ENCODE measurements at places on chromosomes 3 and 15. TPM values are rescaled to one million over a fixed set of nuclear protein-coding genes. Genes with fewer than 3 reads are reported as not detected.

- H3K36me3 ChIP-seq = no peaks in the 10 kb centered on the region
- H3K27me3 ChIP-seq = no peaks in the 10 kb centered on the region
- peaks cover 38% of the 10 kb centered on the region for H3K4me1 ChIP-seq
- no peak overlapping the region for H3K4me3 ChIP-seq
These were observed 58.6 kb downstream of the AGTR1 start for GRCh38 chr3:148756311-148756710.

- no peak overlapping the region for H3K27ac ChIP-seq
- peaks cover 4% of the 10 kb centered on the region for H3K4me1 ChIP-seq
- H3K4me3 ChIP-seq = no peak overlapping the region
- H3K27me3 ChIP-seq = no peaks in the 10 kb centered on the region
- DNase-seq = no peak
These were observed 331.5 kb upstream of the SLCO3A1 start for GRCh38 chr15:91521996-91522395.

XCR1 gene
- polyA plus RNA-seq = 0.03 TPM

DNA sequence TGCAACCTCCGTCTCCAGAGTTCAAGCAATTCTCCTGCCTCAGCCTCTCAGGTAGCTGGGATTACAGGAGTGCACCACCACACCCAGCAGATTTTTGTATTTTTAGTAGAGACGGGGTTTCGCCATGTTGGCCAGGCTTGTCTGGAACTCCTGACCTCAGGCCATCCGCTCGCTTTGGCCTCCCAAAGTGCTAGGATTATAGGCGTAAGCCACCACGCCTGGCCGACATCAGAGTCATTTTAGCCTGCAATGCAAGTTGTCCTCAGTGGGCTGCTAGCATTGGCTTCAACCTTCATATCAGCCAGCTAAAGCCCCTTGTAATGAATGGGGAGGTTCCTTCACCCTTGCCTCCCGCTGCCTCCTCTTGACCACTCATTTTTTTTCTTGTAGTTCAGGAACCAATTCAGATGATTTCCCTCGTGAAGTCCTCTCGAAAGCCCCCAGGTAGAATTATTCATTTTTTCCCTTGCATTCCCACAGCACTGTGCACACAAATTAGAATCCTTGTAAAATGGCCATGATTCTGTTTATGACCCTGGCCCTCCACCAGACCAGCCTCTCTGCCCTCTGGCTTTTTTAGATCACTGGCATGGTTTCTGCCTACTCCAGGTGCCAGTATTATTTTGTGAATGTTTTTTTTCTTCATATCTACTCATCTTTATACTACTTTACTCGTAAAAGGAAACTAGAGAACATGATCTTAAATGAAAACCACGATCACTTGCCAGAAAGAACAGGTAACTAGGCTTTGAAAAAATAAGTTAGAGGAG is 29.1 kb downstream of the FLNB start:
- no peak overlapping the region for H3K27ac ChIP-seq
- DNase-seq = no peak
- H3K36me3 ChIP-seq = no peaks in the 10 kb centered on the region
- H3K4me1 ChIP-seq = peaks cover 25% of the 10 kb centered on the region
- H3K4me3 ChIP-seq = no peak overlapping the region

SIAH2 gene
- 43.5 TPM for polyA plus RNA-seq

DNA sequence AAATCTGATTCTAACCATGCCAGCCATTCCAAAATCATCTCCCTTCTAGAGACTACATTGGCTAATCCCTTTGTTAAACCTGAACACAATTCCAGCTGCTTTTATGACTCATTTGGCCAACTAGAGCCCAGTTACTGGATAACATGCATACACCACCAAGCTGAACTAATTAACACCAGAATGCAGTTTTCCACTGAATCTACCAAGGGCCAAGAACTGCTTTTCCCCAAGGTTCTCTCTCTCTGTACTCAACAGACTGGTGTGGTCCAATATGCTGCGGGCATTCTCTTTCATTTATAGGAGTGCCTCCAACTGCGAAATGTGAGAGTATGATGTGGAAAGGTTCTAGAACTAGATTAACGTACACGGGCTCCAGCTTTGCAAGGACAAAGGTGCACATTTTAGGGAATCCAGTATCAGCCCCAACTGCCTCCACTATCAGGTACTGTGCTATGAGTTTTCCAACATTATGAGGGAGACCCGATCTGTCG is 1.5 kb downstream of the CHSY1 start:
- peaks cover 63% of the 10 kb centered on the region for H3K4me1 ChIP-seq
- DNase-seq = peak; percentile 18
- no peaks in the 10 kb centered on the region for H3K27me3 ChIP-seq

DNA sequence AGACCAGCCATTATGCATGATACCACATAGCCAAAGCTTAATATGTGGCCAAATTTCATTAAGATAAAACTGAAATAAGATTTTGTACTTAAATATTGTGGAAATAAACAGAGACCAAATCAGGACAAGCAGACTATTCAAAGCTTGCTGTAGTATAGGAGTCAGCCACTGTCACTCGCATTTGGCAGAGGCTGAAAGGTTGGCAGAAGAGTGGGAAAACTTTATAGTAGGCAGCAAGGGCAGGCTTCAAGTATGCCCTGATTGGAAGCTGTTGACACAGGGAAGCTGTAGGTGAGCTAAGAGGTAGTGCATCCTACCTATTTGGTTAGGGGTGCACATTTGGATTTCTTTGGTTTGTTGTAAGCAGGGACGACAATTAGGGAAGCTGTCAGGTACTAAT is 202.5 kb upstream of the PDZRN3 start:
- no peak overlapping the region for H3K4me3 ChIP-seq
- H3K4me1 ChIP-seq = no peaks in the 10 kb centered on the region
- H3K27me3 ChIP-seq = no peaks in the 10 kb centered on the region
- DNase-seq = no peak
- H3K27ac ChIP-seq = no peak overlapping the region
- H3K36me3 ChIP-seq = no peaks in the 10 kb centered on the region

GRCh38 chr3:106215047-106215446 is 346.2 kb upstream of the CBLB start:
- DNase-seq = no peak
- no peak overlapping the region for H3K4me3 ChIP-seq
- H3K4me1 ChIP-seq = no peaks in the 10 kb centered on the region
- H3K27ac ChIP-seq = no peak overlapping the region
- H3K36me3 ChIP-seq = no peaks in the 10 kb centered on the region

GRCh38 chr3:104005815-104006214 is 1360.9 kb upstream of the ALCAM start:
- no peaks in the 10 kb centered on the region for H3K27me3 ChIP-seq
- no peaks in the 10 kb centered on the region for H3K36me3 ChIP-seq
- H3K27ac ChIP-seq = no peak overlapping the region
- no peak overlapping the region for H3K4me3 ChIP-seq

DNA sequence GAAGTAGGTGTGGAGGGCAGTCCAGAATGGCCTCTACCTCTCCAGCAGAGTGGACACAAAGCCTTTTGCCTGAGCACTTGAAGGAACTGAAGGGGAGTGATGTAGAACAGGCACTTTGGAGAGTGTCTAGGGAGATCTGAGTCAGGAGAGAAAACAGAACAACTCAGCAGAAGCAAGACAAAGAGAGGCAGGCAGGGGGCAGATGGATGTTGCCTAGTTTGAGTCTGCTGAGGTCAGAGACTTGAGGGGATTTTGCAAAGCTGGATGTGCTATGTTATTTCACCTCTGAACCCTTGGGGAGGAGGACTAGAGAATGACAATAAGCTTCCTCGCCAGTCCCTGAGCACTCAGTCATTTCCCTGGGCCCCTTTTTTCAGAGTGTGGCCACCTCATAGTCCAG is 366.4 kb downstream of the EPHB1 start:
- no peaks in the 10 kb centered on the region for H3K27me3 ChIP-seq
- H3K27ac ChIP-seq = no peak overlapping the region
- H3K36me3 ChIP-seq = no peaks in the 10 kb centered on the region
- no peaks in the 10 kb centered on the region for H3K4me1 ChIP-seq
- DNase-seq = no peak
